Stimulated activated CD8-positive, alpha-beta memory T cell treated with anti-CD3 and anti-CD28 coated beads, Interleukin-4, amount 100 ng/mL, for 4 hours (primary cell): ENCODE measurements at places on chromosomes 6 and 20.

- no peak for DNase-seq
Observed at GRCh38 chr6:111812060-111813038, 60.9 kb downstream of the FYN start.

DNA sequence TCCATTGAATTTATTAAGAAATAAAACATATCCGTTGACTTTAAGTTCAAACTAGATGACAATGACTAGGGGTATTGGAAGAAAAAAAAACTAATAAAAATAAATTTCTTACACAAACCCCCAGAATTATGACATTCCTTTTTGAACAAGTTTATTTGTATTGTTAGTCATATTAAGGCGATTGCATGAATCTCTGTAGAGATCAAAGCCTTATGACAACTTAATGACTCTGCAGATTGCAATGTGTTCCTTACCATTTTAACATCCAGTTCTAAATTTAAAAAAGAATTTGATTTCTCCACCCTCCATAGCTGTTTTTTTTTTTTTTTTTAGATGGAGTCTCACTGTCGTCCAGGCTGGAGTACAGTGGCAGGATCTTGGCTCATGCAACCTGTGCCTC lies 189.8 kb upstream of the CEP162 start:
- DNase-seq: no peak

DNA sequence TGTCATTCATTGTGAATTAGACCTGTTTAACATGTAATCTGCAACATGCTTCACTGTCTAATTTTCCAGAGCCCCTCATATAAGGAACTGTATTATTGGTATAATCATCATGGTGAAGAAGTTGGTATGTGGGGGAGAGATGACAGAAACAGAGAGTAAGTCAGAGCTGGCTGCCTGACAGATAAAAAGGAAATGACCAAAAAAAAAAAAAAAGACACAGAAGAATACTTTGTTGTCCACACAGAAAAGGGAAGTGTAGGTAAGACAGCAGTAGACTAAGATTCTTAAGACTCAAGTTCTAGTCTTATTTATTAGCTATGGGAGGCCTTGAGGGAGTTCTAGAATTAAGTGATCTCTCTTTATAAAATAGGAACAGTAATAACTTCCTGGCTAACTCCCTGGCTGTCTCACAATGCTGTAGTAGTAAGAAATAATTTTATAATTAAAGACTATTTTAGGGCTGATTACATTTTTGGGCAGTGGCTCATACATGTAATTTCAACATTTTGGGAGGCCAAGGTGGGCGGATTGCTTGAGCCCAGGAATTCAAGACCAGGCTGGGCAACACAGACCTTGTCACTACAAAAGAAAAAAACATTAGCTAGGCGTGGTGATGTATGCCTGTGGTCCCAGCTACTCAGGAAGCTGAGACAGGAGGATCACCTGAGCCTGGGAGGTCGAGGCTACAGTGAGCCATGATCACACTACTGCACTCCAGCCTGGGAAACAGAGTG lies 102.5 kb downstream of the PRL start:
- no peak for DNase-seq

GRCh38 chr6:1942834-1943233 lies 302.6 kb downstream of the GMDS start:
- DNase-seq: no peak

DNA sequence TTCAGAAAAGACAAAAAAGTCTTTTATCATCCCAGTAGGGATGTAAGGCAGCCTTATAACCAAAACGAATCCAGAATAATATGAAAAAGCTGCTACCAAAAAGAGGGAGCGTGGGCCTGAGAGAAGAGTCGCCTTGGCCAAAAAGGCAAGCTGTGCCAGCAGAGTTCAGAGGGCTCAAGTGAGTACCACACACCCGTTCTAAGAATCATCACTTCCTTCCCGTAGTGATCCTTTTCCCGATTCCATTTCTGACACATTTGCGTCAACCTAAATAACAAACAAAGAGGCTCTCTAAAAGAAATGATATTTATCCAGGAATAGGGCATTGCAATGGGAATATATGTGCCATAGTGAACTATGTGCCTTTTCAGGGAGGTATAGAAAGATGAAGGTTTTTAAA lies 3.8 kb upstream of the TMEM181 start:
- DNase-seq: no peak

- DNase-seq: peak; percentile 16
Observed at GRCh38 chr20:59571551-59572314, 32.6 kb upstream of the PHACTR3 start.

DNA sequence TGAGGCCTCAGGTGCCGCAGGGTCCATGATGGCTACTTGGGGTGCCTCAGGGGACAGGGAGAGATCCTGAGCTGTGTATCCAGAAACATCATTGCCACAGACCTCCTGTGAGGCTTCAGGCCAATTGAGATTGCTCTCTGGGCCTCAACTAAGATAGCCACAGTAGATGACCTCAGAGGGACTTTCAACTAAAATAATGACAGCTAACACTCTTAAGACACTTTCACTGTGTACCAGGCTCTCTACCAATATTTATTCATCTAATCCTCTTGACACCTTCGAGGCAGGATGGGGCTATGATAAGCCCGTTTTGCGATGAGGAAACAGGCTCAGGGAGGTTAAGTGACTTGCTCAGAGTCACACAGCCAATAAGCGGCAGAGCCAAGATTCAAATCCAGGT lies 10.7 kb downstream of the RIMS4 start:
- DNase-seq: no peak

GRCh38 chr20:56806952-56807517 lies 177.9 kb downstream of the TFAP2C start:
- DNase-seq: no peak

- no peak for DNase-seq
Observed at GRCh38 chr20:39266989-39267388, 304.8 kb downstream of the DHX35 start.

DNA sequence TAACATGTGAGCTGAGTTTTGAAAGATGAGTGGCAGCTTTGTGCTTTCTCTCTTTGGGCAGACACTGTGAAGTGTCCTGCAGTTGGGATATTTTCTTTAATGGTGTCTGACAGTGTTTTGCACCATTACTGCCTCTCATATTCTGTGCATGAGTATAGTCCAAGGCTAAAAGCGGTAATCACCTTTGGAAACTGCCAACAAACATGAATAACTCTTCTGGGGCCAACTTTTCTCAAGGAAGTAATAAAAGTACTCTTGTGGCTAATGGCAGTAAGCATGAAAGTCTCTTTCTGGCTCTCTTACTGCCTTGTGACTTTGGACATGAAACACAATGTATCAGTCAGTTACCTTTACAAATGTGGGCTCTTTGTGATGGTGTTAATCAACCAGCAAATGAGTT lies 91.7 kb upstream of the SOX4 start:
- no peak for DNase-seq

DNA sequence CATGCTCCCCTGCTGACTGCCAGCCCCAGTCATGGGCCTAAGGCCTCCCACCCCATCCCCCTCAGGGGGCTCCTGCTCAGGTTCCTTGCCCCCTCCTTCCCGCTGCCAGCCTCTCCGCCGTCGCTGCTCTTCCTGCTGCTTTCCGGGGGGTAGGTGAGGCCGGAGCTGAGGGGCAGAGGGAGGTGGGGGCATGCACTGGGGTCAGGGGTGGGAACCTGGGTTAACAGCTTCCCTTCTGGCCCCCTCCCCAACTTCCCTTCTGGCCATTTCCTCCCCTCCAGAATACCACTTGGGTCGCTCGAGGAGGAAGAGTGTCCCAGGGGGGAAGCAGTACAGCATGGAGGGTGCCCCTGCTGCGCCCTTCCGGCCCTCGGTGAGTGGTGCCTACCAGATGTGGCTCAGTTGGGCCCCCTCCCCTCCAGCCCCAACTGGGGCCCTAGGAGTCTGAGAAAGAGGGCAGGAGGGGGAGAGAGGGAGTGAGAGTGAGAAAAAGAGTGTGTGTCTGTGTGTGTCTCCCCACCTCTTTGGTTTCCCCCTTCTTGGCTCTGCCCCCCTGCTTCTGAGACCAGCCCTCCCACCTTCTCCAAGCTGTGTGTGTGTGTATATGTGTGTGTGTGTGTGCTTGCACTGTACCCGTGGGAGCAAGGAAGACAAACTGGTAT lies 12.1 kb downstream of the SYNGAP1 start:
- DNase-seq: no peak

DNA sequence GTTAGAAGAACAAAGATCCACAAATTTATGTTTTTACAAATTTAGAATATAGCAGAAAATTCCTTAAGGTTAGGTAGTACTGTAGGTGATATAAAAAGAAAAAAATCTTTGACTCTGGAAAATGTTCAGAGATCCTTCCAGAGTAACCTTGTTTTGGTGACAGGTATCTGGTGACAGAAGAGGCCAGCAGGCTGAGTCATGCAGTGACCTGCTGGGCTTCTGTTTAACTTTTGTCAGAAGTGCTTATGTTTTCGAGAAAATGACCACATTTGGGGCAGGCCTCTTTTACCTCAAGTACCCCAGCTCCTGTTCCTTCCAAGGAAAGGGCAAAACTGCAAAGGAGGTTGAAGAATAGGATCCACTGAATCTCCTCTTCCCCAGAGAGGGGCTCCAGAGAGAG lies 10.5 kb upstream of the CLDN20 start:
- DNase-seq: no peak

DNA sequence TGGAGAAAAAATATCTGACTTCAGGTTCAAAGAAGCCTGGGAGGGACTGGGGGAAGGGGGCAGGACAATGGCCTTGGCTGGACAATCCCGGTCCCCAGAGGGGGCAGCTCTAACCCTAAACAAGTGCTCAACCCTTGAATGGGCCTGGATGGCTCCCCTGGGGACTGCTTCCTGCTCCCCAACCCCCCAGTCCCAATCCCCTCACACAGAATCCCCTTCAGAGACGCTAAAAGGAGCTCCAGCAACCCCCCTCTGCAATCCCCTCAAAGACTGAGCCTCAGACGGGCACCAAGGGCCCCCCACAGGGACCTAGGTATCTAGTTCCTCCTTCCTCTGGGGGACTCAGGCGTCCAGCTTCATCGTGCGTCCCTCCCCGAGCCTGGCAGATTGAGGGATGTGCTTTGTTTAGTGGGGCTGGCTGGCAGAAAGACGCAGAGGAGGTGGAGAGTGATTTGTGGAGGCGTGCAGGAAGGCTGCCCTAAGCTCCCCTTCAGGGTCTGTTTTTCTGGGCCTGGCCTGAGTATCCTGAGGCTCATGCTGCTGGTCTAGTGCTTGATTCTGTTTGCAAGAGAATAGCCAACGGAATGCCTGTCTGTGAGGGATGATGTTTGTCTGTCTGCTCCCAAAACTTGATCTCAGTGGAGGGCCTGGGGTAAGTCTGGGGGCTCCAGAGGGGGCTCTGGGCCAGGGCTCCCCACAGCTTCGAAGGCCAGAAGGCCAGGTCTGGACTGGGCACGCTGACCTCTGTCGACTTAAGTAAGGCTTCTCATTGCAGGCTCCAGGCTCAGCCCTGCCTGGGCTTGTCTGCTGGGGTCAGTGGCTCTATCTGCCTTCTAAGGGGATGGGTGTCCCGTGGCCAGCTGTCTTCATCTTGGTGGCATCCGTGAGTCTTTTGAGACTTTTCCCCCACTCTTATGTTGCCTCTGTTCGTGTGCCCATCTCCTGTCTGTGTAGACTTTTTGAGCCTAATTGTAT lies 1.7 kb upstream of the POU5F1 start:
- no peak for DNase-seq

DNA sequence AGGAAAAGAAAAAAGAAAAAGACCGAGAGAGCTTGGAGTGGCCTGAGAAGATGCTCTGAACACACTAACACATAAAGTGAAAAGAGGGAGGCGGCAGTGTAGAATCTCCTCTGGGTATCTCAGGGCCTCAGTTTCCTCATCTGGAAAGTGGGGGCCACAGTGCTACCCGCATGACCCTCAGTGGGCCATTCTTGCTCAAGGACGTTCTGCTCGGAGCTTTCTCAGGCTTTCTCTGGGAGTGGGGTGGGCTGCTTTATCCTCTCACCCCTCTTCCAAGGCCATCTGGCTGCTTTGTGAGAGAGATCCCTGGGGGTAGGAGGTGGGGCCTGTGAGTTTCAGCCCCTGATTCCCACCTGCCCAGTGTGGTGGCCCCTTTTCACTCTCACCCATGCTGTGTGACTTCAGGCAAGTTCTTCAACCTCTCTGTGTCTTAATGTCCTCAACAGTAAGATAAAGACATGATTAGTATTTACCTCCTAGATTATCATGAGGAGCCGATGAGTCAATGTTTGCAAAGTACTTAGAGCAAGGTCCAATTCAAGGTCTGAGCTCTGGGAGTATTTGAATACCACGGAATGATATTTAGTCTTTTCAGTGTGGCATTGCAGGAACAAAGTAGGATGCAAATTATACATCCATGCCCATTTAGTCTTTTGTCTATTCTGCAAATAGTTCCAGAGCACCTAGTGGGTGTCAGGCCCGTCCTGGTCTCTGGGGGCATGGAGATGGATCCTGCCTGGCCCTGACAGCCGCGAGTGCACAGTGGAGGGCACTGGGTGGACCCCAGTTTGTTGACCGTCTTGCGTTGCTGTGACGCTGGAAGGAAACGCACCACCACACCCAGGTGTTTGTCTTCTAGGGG lies 34.3 kb downstream of the SRC start:
- DNase-seq: no peak
